ENCODE measurements at places on chromosomes 12 and 14.

DNA sequence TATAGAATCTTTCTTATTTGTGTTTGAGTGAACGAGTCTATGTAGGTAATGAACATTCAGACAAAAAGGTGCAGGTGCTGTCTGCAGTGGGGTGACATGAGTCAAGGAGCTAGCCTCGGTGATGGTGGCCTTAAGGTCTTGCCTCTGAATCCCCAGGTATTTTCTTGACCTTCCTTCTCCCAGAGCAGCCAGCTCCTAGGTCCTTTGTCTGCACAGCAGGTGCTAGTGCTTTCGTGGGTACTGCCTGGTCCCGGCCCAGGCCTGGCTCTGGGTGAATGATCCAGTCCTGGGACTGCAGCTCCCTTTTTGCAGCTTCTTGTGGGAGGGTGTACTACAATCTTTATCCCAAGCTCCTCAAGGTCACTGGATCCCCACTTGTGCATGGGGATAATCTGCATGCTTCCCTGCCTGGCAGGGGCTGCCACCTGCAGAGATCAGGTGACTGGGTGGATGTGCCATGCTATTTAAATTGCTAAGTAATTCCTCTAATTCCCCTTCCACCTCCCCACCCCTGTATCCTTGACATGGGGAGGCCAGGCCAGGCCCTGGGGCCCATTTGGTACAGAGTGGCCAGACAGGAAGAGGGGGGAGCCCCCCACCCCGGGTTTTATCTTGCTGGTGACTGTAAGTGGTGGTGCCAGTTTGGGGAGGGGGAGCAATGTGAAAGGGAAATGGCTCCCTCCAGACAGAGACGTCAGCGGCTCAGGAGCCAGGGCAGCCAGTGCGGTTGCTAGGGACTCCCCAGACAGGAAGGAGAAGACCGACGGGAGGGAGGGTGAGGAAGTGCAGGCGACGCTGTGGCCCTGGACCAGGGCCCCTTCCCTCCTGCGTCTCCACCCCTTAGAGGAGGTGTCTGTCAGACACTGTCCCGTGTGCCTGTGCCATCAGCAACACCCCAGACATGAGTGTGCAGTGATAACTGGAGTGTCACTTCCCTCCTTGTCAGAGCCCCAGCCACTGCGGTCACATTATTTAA, 6.7 kb downstream of the VASH1 start:
- DNase-seq: no peak

- no peak for DNase-seq
These were observed 4.6 kb upstream of the SLC15A5 start for GRCh38 chr12:16282081-16282480.

DNA sequence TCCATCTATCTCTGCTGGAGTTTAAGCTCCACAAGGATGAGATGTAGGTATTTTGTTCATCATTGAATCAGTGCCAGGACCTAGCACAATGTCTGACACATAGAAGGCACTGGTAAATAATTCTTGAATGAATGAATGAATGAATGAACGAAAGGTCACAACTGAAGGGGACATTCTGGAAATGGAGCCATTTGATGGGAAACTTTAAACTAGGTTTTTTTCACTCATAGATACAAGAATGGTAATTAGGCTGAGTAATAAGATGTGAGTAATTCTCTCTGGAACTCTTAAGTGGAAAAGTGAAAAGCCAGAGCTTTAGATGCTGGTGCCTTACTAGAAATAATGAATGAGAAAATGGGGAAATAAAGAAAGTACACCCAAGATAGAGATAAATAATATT, 44.3 kb downstream of the SCN8A start:
- no peak for DNase-seq

GRCh38 chr14:24181371-24182077, 7.1 kb downstream of the IPO4 start:
- no peak for DNase-seq

DNA sequence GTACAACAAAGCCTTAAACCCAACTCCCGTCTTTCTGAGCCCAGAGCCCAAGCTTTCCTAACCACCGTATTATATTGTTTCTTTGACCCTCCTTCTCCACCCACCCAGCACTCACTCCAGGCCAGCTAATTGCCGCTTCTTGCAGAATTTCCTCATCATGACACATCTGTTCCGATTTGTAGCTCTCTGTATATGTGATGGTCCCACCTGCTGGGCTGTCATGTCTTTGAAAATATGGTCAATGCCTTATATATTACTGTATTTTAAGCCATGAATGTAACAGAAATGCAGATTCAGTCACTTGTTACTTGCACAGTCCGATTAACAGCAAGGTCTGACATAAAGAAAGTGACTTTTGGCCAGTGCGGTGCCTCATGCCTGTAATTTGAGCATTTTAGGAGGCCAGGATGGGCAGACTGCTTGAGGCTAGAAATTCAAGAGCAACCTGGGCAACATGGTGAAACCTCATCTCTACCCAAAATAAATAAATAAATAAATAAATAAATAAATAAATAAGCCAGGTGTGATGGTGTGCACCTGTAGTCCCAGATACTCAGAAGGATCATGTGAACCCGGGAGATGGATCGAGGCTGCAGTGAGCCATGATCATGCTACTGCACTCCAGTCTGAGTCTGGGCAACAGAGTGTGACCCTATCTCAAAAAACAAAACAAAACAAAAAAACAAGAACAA, 359.8 kb downstream of the ATP23 start:
- no peak for DNase-seq

GRCh38 chr12:44875954-44876543, at the start of gene NELL2:
Gene NELL2 (minus strand): TSS chr12:44876315. CDS start chr12:44875869, 446 bp downstream.
- DNase-seq: peak; percentile 88

DNA sequence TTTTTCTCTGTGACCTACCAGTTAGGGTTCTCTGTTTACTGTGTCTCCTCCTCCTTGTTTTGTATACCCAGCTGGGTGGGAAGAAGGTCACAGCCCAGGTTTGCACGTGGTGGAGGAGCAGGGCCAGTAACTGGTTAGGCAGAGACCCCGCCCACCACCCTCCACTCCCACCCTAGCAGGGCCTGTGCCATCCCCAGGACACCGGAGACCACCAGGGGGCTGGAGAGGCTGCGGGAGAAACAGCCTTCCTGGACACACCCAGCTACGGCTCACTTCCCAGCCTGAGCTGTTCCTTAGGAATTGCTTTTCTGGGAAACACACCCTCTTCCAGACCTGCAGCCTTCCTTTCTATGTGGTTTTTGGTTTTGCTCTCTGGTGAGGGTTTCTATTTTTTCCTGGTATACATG, 21.1 kb downstream of the BDKRB2 start:
- peak; percentile 16 for DNase-seq

GRCh38 chr12:116731801-116732200, 6.1 kb downstream of the SPRING1 start:
- DNase-seq: no peak

DNA sequence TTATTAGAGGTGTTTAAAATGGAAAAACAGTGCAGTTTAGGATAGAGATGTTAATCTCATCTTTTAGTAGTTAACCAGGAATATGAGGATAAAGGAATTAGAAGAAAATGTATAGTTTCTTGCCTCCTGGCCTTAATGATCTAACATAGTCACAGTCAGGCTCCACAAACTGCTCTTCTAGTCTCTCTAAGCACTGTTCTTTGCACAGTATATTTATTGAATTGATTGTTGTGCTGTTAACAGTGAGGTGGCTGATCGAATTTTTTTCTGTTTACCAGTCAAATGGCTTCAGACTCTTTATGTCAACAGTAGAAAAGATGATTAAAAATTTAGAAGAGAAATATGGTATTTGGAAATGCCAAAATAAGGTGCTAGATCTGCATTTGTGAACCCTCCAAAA, 37.8 kb downstream of the ATF7IP start:
- no peak for DNase-seq

GRCh38 chr14:77593501-77593961, 22.9 kb downstream of the SPTLC2 start:
- no peak for DNase-seq

DNA sequence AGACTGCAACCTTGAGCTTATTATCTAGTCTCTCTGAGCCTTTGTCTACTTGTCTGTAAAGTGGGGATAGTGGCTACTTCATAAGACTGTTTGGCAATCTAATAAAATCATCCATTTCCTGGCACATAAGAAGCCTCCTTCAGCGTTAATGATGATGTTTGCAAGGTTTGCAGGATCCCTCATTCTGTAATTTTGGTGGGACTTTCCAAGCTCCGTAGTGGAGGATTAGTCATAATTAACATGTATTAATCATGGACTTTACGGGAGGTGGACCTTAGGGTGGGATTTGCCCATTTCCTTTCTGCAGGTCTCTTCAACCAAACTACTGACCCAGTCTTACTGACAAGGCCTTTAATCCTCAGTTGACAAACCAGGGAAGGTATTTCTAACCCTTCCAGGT, 66.2 kb downstream of the NTF3 start:
- no peak for DNase-seq

DNA sequence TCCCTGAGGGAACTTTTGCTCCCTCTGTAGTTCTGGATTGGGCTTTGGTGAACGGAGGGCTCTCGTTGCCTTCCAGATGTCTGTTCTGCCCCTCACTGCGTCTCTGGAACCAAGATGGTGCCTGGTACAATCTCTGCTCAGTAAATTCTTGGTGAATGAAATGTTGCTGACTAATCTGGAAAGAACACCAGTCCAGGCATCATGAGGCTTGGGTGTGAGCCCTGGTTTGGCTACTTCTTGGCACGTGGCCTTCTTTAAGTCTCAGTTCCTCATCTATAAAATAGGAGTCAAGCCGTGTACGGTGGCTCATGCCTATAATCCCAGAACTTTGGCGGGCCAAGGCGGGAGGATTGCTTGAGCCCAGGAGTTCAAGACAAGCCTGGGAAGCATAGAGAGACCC, 4.3 kb downstream of the HHIPL1 start:
- no peak for DNase-seq

DNA sequence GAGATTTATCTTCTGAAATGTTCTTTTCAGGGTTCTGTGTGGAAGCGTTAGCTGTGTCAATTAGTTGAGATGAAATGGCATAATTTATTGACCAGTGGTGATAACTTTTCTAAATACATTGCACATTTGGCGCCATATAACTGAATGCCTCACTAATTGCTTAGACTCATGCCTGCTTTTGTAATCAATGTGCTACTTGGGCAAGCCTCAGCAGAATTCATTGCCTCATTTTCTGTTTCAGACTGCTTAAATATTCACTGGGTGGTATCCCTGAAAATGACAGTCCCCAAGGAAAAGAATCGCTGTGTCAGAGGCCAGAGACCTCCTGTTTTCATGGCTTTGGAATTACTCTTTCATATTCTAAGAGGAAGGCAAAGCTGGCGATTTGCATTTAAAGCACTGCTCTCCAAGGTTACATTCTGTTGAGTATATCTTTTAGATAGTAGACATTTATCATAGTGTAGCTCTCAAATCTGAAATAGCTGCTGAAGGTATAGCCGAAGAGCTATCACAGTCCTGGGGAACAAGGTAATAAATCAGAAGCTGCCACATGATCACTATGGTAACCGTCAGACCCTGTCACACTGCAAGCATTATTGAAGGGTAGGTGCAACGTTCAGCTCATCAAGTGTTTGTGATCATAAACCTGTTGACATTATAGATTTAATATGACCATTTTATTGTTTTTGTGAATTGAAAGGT, 297.3 kb upstream of the E2F7 start:
- no peak for DNase-seq

- DNase-seq: no peak
These were observed 100.5 kb downstream of the TSPAN8 start for GRCh38 chr12:71057330-71057729.

- DNase-seq: no peak
These were observed 304.1 kb downstream of the SNAPC1 start for GRCh38 chr14:62066304-62066703.

GRCh38 chr14:21866479-21866878, 192.9 kb upstream of the OR4E1 start:
- peak; percentile 13 for DNase-seq

DNA sequence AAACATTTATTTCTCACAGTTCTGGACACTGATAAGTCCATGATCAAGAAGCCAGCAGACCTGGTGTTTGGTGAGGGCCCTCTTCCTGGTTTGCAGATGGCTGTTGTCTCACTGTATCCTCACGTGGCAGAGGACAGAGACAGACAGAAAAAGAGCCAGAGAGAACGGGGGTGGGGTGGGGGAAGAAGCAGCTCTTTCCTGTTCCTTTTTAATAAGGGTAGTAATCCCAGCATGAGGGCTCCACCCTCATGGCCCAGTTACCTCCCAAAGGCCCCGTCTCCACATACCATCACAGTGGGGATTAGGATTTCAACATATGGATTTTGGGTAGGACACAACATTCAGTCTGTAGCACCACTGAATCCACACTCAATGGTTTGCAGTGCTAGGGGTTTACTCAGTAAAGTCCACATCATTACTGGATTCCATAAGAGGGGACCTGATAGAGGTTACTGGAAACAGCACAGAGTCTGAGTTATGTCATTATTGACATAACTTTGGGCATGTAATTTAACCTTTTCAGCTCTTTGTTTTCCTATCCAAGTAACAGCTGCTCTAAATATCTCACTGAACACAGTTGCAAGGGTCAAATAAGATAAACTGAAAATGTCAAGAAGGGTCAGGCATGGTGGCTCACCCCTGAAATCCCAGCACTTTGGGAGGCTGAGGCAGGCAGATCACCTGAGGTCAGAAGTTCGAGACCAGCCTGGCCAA, 53.2 kb downstream of the RPAP3 start:
- DNase-seq: no peak

GRCh38 chr14:95662376-95663186, 23.6 kb upstream of the TCL1B start:
- no peak for DNase-seq

- no peak for DNase-seq
These were observed 357.3 kb downstream of the DUSP6 start for GRCh38 chr12:88994971-88995370.

- DNase-seq: no peak
These were observed 158.6 kb downstream of the ZNF664 start for GRCh38 chr12:124131659-124132058.

GRCh38 chr14:95256776-95257060, 63.0 kb downstream of the CLMN start:
- DNase-seq: no peak

DNA sequence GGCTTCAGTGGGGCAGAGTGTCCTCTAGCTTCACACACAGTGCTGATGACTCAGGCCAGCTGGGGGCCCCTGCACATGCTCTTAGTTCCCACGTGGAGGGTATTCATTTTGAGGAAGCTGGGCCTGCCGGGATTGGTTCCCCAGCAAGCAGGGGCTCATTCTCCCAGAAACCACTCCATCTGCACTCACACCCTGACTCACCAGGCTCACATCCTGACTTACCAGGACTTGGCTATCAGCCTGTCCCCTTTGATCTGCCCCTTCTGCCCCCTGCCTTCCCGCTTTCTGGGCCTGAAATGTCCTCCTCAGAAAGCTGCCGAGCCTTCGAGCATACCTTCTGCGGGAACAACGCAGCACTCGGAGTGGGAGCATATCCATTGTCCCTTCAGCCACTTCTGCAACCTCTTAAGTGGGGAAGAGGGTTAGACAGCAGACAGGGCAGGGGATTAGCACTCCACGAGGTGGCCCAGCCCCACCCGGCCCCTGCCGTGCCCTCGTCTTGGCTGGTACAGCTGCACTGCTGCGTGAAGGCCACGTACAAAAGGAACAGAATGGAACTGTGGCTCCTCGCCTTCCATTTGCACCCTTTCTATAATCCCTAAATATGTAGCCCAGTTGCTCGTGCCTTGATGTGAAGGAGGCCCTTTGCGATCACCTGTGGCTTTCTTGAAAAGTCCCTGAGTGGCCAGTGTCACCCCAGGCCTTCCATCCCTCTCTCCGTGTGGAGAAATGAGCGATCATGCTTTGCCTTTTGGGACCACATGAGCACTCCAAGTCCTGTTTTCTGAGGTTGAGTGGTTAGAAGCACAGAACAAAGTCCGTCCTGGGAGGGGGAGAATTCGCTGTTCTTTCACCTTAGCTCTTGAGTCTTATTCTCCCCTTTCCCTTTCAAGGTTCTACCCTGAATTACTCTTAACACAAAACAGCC, 26.1 kb downstream of the TPCN1 start:
- DNase-seq: no peak
